ENCODE measurements at places on chromosomes 2 and 18.
A peak's percentile ranks its signal among the peaks of the same experiment; 100 is the strongest.

DNA sequence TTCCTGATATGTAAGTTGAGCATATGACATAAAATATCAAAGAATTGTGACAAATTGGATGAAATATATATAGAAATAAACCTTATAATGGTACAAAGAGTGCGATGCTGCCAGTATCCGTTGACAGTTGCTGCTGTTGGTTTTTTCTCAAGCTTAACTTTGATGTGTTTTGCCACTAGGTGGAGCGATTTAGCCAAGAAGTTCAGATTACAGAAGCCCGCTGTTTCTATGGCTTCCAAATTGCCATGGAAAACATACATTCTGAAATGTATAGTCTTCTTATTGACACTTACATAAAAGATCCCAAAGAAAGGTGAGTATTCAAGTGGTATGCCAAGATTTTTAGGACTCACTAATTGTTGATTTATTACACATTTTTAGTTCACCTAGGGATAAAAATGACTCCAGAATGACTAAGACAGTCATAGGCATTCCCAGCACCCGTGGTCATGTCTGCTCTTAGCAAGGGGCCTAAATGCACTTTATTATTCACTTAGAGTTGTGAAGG is 2.1 kb downstream of the RRM2 start:
- peak; percentile 94 for DNase-seq

GRCh38 chr18:72233106-72233505 is 311.0 kb downstream of the CBLN2 start:
- DNase-seq = no peak

DNA sequence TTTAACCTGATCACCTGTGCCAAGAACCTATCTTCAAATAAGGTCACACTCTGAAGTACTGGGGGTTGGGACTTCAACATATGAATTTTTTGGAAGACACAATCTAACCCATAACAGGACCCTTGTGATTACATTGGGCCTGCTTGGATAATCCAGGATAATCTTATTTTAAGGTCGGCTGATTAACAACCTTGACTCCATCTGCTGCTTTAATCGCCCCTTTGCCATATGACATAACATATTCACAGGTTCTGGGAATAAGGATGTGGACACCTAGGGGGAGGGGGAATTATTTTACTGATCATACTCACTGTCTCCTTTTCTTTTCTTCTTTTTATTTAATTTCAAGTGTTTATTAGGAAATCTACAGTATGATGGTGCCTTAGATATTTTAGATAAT is 34.8 kb downstream of the CDH20 start:
- no peak for DNase-seq

DNA sequence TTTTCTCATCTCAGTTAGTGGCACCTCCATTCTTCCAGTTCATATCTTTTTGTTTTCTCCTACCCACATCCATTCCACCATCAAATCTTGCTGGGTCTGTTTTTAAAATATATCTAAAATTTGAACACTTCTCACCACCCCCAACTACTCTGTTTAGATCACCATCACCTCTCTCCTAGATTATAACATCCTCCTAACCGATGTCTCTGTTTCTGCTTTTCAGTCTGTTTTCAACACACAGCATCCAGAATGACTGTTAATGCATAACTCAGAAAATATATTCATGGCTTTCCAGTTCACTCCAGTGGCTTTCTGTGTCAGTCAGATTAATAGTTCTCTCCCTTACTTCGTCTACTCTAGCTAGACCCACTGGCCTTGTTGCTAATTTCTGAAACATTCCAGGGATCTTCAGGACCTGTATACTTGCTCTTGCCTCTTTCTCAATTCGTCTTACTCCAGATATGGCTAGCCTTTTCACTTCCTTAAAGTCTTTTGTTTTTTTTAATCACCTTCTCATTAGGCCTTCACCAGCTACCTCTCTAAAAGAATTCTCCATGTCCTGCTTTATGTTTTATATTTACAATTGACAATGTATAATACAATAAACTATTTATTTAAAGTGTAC is 105.3 kb downstream of the COMMD1 start:
- no peak for DNase-seq

GRCh38 chr2:219408631-219409030 is 9.5 kb upstream of the DES start:
- DNase-seq = no peak

GRCh38 chr2:129945557-129945956 is 33.9 kb upstream of the RAB6C start:
- DNase-seq = no peak

DNA sequence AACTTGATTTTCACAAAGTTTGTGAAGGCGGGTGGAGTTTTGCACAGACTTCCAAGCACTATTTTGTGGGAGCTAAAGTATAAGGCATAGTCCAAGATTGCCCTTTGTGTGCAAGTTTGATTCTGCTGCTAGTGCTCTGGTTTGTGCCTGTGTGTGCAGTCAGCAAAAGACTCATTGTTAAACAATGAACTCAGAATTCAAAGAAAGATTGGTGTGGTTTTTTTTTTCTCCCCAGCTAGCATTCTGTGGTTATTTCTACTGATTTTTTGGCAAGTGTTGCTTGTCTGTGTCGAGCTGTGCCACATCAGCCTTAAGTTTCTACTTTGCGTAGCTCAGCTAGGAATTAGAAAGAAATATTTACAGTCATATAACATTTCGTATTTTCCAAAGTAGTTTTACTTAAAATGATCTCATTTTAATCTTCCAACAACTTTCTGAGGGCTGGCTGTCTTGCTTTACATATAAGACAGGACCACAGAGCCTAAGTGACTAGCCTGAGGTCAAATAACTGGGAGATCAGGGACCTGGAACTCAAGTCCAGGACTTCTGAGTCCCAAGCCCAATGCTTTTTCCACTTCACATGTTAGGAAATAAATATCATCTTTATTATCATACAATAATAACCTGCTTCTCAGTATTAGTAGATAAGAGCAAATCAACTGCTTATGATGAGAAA is 69.8 kb downstream of the BABAM2 start:
- DNase-seq = no peak

GRCh38 chr2:66578687-66579106 is 143.8 kb downstream of the MEIS1 start:
- DNase-seq = no peak

- DNase-seq = no peak
Measured at GRCh38 chr18:24130494-24130893, 8.4 kb upstream of the CABYR start.

- DNase-seq = no peak
Measured at GRCh38 chr2:175154661-175155082, 13.3 kb downstream of the ATF2 start.

DNA sequence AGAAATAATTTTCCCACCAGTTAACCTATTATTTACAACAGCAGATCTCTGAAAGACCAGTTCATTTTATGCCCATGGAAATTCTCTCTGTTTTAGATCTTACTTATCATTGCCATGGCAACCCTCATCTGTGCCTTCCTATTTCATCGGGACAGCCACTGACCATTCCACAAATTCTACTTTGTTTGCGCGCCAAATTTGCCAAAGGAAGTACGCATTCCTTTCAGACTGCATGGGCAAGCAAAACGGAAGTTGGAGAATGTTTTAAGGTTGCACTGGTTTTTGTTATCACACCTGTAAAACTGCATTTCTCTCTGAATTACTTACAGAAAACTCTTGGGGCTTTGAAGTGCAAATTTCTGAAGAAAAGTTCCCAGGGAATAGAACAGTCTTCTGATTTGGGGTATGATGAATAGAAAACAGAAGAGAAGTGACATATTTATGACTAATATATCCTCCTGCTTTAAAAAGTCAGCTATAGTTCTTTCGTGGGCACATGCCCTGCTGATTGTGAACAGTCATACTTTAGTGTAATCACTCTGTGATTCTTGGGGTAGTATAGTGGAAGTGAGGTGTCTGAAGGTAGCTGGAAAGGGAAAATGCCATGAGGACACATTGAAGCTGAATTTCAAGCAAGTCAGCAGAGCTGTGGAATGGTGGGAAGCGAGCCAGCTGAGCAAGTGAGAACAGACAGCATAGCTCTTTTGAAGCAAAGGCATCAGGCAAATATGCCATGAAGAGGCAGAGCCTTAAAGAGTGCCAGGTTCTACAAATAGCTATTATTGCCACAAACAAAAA is 20.9 kb downstream of the NETO1 start:
- DNase-seq = peak; percentile 15

- DNase-seq = no peak
Measured at GRCh38 chr2:165627470-165627869, 158.0 kb downstream of the CSRNP3 start.

DNA sequence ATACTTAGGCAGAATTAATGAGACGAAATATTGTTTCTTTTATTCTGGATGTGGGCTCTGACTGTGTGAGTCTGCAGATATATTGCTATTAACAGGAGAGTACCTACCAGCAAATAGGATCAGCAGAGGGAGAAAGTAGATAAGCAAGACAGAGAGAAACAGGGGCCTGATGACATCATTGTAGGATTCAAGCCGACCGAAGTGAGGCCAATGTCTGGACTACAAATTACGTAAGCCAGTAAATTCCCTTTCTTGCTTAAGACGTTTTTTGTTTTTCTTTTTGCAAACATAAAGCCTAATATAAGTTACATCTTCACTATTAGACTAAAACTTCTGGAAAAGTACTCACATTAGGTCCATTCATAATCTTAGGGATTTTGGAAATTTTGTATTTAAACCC is 21.4 kb upstream of the PTPRM start:
- no peak for DNase-seq

GRCh38 chr2:239177325-239177724 is 223.5 kb downstream of the HDAC4 start:
- no peak for DNase-seq

GRCh38 chr18:45978084-45978483 is 11.0 kb upstream of the EPG5 start:
- no peak for DNase-seq

- no peak for DNase-seq
Measured at GRCh38 chr2:189658306-189659212, 2.7 kb upstream of the ASNSD1 start.

GRCh38 chr18:39840856-39841481 is 2114.1 kb upstream of the PIK3C3 start:
- no peak for DNase-seq

DNA sequence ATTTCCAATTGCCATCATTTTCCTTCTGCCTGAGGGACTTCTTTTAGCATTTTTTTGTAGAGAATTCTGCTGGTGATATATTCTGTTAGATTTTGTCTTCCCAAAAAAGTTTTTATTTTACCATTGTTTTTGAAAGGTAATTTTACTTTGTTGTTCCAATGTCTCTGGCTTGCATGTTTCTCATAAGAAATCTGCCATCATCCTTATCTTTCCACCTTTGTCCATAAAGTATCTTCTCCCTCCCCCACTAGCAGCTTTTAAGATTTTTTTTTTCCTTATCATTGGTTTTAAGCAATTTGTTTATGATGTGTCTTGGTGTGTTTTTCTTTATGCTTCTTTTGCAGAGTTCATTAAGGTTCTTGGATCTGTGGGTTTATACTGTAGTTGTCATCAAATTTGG is 104.5 kb downstream of the KCTD1 start:
- DNase-seq = no peak

DNA sequence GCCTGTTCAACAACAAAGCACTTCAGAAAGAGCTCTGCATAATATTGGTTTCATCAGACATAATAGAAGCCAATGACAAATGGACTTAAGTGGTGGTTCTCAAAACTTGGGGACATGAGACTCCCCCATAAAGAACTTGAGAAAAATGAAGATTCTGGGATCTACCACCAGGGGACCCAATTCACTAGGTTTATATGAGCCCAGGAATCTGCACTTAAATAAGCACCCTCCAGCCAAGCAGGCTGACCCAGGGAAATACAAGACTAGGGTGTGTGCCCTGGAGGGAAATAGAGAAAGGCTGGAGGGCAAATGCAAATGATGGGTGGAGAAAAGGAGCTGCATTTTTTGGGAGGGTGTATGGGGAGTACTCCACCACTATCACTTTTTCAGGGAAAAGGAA is 52.5 kb downstream of the SATB2 start:
- no peak for DNase-seq

DNA sequence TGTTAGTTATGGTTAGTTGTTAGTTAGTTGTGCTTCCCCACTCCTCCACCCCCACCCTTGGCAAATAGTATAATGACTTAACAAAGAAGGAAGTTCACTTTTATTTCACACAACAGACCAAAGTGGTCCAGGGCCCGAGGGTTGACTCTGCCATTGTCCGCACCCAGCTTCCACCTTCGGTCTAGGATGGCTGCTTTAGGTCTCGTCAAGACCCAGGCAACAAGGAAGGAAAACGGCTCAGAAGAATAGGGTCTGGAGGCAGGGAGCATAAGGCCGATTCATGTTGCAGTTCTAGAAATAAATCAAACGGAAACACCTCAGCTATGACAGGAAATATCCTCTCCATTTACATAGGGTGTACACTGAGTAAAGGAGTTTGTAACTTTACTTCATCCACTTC is 206.0 kb upstream of the CXCR4 start:
- no peak for DNase-seq

DNA sequence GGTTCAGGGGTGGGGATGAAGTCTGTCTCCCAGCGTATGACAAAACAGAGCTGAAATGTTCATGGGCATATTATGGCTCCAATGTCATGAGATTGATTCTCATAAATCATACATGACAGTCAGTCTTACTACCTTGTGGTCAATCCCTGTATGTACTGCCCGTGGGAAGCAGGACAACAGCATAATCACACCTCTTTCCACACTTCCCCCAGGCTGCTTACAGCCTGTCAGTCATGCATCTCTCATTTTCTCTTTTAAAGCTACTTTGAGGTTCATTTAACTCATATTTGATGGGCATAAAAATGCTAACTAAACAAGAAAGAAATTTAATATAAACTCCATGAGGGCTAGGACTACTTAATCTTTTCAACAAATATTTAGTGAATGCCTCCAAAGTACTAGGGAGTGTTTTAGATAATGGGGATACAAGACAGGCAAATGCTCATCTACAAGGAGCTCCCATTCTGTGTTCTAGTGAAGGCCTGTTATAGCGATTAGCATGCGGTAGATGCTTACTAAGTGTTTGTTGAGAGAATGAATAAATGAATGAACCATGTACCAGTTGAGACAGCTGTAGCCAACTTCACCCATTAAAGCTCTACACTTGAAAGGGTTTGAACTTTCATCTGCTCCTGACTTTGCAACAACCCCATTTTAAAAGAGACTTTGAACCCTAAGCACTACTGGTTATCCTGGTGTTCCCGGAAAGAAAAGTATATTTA is 89.1 kb downstream of the ALPK2 start:
- DNase-seq = no peak

DNA sequence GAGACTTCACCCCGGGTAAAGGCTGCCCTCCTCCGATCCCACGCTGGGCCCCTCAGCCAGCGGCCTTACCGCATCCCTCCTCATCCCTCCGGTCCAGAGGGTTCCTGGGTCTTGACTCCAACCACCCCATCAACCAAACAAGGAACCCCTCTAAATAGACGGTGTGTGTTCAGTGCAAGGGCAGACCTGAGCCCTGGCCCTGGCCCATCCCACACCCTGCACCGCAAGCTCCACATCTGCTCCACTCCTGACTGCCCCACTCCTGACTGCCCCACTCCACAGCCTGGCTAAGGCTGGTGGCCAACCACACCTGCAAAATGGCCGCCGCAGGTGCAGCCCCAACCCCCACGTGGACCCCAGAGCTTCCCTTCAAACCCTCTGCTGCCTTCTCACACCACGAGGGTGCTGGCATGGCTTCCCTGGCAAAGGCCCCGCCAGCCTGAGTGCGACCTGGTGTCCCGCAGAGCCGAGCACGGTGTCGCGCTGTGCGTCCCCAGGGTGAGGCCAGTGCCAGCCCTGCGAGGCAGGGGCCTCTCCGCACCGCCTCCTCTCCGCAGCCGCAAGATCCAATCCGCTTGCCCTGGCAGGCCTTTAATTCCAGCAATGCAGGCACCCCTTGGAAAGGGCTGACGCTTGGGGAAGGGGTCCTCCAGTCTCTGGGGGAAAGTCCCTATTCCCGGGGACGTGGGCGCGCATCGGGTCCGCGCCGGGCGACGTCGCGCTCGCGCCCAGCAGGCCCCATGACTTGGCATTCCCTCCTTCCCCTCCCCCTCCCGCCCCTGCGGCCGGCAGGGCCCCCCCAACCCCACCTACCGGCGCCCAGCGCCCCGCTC is 1.5 kb downstream of the KIF1A start:
- no peak for DNase-seq

Measured in NCI-H1694 treated with DMSO at 0.1 percent for 48 hours (cell line).